ENCODE measurements at places on chromosomes 4 and X.

DNA sequence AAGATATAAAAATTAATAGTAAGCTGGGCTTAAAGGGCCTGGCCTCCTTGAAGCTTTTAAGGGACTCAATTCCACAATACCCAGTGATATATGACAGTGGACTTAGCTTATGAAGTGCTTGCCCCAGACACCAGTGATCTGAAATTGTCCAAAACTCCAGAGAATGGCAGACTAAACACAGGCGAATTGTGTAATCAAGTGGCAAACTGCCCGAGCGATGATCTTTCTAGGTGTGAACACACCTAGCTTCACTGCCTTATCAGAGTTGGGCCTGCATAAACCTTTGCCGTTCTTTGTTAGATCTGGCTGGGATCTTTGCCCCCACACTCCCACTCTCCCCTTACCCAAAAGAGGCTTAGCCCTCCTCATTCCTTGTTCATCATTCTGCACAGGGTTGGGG, 62.5 kb upstream of the SH3RF1 start:
- DNase-seq = no peak

GRCh38 chr4:149269835-149270234, 545.8 kb downstream of the IQCM start:
- DNase-seq = no peak

DNA sequence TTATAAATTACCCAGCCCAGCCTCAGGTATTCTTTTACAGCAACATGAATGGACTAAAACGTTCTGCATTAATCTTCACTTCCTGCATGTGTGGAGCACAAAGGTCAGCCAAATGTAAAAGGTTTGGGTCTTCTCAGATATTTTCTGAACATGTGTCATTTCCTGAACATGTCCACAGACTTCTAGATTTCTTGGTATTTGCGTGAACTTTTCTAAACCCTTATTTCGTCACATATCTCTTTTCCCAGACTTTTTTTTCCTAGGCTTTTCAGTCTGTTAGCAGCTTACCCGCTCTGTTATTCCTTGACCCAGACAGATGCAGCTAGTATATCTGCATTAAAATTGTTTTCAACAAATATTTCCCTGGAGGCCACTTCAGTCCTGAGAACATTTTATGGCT, 57.3 kb upstream of the USP51 start:
- DNase-seq = no peak

GRCh38 chr4:5003918-5004317, 15.3 kb downstream of the CYTL1 start:
- DNase-seq = no peak

GRCh38 chr4:52638717-52639116, 20.4 kb downstream of the USP46 start:
- no peak for DNase-seq

DNA sequence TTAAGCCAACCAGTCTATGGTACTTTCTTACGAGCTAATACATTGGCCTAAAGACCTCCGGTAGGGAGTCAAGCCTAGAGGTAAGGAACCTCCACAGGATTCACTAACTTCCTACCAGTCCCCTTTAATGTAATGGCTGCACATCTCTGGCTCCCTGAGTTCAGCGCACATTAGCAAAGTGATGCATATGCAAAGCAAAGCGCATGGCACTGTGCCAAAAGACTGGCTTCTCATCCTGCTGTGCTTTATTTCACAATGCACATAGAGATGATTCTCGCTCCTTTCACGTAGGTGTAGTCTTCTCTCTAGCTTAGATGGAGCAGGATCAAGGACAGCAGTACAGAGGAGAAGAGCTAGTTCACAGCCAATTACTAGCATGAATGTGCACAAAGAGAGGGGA, 14.6 kb upstream of the CLTRN start:
- DNase-seq = no peak

DNA sequence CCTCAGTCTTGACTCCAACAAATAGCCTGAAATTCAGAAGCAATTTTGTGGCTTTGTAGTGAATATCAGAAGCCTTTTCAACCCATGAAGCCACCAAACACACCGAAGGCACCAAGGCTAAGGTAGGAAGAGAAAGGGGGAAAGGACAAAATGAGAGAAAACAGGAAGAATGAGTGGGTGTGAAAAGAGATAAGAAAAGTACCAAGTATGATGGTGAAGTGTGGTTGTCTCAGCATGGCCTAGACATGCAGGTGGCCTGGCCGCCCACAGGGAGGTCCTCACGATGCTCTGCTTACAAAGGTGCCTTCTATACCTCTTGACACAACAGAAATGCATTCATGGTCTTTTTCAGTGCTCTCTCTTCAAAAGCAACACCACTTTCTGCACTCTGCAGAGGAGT, 34.9 kb downstream of the ACSL1 start:
- no peak for DNase-seq

DNA sequence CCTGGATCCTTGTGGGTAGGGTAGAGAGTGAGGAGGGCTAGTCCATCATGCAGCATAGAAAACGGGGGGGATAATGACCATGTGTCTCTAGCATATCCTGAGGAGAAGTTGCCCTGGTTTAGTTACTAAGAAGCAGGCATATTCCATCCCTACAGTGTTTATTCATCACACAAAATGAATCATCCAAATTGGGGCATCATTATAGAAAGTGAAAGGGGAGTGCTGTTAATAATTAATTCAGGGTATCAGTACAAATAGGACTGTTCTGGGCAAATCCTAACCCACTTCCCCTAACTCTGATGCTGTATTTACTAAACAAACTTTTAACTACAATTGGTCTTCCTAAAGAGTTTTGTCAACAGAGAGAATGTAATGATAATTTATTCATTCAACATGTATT, 281.1 kb upstream of the ARX start:
- no peak for DNase-seq
